ENCODE measurements at places on chromosomes 3 and 15.

- DNase-seq = no peak
These were observed 8.9 kb downstream of the CISH start for GRCh38 chr3:50602595-50603191.

GRCh38 chr3:106008766-106009165, 140.0 kb upstream of the CBLB start:
- no peak for DNase-seq

GRCh38 chr3:24639481-24640329, 145.1 kb upstream of the THRB start:
- no peak for DNase-seq

GRCh38 chr3:78825118-78825857, 942.5 kb downstream of the ROBO1 start:
- DNase-seq = peak; percentile 19

DNA sequence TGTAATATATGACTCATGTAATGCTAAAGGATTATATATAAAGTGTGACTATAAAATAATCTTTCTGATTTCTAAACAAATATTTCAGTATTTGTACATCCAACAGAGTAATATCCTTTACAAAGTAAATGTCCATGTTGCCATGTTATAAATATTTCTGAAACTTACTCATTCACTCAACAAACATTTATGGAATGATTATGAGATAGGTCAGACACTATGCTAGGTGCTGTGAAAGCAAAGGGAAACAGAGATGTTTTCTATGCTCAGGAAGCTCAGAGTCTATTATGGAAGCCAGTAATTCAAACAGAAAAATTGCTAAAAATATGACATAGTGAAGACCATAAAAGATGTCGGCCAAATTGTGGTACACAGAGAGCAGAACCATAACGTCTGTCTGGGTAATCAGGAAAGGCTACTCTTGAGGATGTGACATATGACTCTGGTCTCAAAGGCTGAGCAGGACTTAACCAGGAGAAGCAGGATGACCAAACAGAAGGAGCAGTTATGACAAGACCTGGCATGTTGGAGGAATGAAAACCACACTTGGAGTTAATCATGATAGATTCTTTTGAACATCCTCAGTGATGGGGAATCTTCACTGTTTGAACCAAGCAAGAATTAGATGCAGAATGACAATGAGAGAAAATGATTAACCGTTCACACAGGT, 39.0 kb upstream of the MYO5C start:
- DNase-seq = no peak

GRCh38 chr3:189630767-189631372, 319 bp upstream of the TP63 start:
- no peak for DNase-seq

- no peak for DNase-seq
These were observed 28.5 kb downstream of the LHFPL4 start for GRCh38 chr3:9525078-9525477.

DNA sequence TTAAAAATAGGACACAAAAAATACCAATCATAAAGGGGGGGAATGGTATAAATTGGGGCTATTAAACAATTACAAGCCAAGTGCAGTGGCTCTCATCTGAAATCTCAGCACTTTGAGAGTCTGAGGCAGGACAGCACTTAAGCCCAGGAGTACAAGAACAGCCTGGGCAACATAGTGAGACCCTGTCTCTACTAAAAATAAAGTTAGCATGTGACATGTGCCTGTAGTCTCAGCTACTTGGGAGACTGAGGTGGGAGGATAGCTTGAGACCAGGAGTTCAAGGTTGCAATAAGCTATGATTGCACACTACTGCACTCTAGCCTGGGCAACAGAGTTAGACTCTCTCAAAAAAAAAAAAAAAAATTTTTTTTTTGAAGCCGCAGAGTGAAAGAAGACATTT, 23.8 kb upstream of the GABPB1 start:
- no peak for DNase-seq

DNA sequence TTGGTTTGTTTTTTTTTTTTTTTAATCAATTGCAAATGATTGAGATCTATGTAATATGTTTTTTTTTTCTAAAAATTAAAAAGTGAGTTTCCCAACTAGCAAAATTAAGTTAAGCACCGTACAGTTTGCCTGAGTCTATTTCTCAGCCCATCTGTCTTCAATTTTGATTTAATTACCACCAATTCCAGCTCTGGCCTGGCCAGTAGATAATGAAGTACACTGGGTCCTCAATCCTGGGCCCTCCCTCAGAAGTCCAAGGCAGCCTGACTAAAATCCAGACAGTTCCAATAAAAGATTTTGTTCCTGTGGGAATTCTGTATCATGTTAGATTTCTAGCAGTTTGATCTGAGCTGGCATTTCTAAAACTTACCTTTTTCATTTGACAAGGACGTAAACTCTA, 887.2 kb downstream of the NAALADL2 start:
- DNase-seq = no peak

DNA sequence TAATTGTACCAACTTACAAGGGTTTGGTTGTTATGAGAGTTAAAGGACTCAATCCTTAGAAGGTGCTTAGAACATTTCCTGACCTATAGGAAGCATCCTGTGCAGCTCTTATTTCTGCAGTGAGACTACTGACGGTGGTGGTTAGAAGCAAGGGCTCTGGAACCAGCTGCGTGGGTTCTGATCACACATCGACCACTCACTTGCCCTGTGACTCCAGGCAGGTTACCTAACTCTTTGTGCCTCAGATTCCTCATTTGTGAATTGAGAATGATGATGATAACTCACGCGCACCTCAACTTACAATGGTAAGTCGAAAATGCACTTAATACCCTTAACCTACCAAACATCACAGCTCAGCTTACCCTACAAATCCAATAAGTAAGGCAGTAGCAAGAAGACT, 80.7 kb upstream of the SPATA12 start:
- DNase-seq = no peak

- DNase-seq = peak; percentile 83
These were observed 7.2 kb downstream of the MESP2 start for GRCh38 chr15:89783111-89783860.

GRCh38 chr3:157347577-157348303, 88.9 kb upstream of the PTX3 start:
- peak; percentile 84 for DNase-seq

DNA sequence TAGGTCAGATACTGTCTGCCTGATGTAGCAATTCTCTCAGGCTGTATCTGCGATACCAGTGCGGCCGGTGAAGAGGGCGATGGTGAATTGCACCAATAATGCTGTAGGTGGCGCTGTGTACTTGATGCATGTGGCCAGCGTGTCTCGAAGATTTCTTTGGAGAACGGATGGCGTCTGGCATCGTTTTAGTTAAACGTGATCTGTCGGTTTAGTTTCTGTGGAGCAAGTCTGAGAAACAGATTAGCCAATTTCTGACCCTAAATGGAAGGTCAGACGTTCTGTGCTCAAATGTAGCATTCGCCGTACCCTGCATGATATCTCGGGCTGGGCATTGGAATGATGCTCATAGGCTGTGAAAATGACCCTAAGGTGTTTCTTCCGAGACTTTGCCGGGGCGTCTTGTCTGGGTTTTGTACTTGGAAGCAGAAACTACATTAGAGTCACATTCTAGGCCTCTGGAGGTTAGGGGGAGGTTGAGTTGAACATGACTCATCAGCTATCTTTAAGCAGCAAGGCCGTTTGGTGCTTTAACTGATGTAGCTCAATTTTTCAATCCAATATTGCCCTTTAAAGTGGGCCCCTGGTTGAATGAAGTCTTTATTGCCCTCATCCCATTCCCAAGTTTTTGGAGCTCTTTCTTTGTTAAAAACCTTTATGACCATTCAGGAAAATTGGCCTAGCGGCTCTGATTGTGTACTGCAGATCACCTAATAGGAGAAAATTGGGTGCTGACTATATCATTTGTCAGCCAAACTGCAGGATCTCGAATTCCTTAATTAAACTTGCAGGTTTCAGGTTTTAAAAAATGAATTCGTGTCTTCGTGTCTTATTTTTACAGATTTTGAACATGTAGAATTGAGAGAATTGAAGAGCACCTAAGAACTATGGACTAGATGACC, 80.0 kb downstream of the SQOR start:
- DNase-seq = peak; percentile 79

GRCh38 chr3:172084871-172085556, 45.6 kb downstream of the FNDC3B start:
- peak; percentile 77 for DNase-seq

- no peak for DNase-seq
These were observed 262.5 kb upstream of the ATP10A start for GRCh38 chr15:26125664-26126063.

- no peak for DNase-seq
These were observed 98.2 kb upstream of the RASGRP1 start for GRCh38 chr15:38662805-38663204.

DNA sequence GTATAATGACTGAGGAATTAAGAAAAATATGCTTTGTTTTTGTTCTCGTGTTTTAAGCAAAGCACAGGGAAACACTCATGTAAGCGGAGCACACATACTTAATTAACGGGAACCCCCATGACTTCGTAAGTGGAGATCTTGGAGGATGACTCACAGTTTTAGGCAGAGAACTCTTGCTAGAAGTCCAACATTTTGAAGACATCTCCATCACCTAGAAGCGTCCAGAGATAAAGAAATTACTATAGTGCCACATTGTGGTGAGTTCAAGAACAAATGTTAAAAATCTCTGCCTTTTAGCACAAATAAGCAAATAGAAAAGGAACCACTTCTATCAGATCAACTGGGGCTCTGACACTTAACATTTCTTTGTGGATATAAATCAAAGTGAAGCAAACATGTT, 194.1 kb upstream of the ARHGEF26 start:
- peak; percentile 95 for DNase-seq

DNA sequence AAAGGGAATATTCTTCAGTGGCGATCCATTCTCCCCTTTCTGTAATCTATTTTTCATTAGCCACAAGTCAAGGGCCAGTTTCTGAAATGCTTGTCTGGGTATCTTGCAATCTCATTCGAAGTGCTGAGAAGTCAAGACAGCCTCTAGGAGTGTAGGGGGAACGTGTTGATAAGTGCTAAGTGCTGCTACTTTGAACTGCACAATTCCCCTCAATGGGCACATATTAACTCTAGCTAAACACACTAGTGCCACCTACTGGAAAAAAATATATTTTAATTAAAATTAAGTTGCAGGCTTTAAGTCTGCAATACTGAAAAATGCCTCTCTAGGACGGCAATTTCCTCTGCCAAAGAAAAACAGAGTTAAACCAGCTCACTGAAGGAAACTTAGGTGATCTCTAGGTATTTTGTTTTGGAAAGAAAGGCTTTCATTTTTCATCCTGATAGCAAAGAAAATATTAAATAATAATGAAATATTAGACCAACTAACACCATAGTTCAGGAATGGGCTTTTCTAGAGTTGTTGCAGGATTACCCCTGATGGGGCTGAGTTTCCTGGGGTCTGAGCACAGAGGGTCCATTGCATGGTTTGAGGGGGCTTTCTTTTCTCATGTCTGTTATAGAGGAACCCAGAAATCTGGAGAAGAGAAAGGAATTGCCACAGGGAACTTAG, 181.9 kb upstream of the KBTBD8 start:
- peak; percentile 67 for DNase-seq

DNA sequence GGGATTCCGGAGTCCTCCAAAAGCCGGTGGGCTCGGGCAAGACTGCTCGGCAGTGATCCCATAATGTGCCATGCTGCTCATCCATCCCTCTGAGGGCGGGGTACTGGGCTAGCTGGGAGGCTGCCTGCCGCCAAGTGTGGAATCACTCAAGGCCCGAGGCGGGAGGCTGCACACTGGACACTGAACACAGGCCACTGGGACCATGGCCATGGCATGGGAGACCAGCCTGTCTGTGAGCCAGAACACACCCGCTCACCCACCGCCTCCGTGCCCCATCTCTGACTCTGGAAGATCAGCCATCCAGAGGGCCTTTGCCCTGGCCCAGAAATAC, 1.4 kb downstream of the C3orf22 start:
- DNase-seq = no peak

GRCh38 chr3:50607271-50608091, 4.1 kb downstream of the CISH start:
- no peak for DNase-seq

DNA sequence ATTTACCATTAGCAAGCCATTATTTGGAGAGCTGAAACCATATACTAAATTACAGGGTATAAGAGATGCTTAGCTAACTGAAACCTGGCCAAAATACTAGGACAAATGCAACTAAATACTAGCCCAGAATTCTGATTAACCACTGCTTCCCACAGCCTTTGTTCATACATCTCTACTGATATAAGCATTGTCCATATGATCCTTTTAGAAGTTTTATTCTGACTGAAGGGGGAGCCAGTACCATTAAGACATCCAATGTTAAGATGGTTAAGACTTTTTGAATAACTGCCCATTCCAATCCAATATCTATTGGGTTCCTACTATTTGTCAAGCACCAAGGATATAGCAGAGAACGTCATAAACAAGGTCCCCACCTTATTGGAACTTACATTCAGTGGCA, 421.3 kb downstream of the FOXP1 start:
- no peak for DNase-seq

GRCh38 chr3:140602781-140603180, 75.1 kb upstream of the TRIM42 start:
- DNase-seq = peak; percentile 19

DNA sequence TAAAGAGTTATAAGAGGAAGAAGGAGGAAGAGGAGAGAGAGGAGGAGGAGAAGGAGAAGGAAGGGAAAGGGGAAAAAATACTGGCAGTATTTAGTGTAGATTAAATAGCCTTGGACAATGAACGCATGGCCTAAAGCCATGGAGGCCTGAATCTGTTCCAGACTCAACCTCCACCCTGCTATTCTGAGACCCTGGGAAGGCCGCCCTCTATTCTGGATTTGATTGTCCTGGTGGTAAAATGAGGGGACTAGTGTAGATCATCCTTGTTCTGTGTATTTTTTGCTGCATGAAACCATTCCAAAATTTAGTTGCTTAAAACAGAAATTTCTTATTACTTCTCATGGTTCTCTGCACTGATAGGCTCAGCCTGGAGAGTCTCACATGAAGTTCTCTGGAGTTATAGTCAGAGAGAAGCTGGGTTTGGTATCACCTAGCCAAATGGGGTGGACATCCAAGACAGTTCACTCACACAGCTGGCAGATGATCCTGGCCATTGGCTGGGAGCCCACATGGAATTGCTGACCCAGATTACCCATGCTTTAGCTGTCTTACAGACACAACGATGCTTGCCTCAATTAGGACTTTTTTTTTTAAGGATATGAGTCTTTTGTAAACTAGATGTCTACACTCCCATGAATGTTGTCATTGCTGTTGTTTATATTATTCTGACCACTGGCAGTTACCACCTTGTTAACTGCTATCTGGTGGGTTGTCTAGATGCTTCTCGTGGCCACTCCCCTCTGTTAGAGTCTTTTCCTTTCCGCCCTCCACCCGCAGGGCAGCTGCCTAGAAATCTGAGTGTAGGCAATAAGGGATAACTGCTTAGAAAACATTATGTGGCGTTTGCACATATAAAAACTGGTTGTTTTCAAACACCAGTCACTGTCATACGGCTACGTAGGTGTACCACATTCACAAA, 149.9 kb downstream of the SST start:
- peak; percentile 65 for DNase-seq

GRCh38 chr3:8550611-8551010, 49.0 kb downstream of the LMCD1 start:
- DNase-seq = no peak

GRCh38 chr3:31804251-31805051, 176.6 kb downstream of the OSBPL10 start:
- DNase-seq = no peak

- DNase-seq = no peak
These were observed 516.4 kb upstream of the DPH6 start for GRCh38 chr15:36062357-36062756.

Measured in fibroblast of mammary gland (primary cell).